ENCODE measurements at places on chromosomes 2 and 18. TPM values are rescaled to one million over a fixed set of nuclear protein-coding genes. Genes with fewer than 3 reads are reported as not detected.

KCNF1 gene
- 0.25 TPM for polyA plus RNA-seq

TEKT4 gene
- polyA plus RNA-seq: not detected

VIL1 gene
- polyA plus RNA-seq: 1.8 TPM

DNA sequence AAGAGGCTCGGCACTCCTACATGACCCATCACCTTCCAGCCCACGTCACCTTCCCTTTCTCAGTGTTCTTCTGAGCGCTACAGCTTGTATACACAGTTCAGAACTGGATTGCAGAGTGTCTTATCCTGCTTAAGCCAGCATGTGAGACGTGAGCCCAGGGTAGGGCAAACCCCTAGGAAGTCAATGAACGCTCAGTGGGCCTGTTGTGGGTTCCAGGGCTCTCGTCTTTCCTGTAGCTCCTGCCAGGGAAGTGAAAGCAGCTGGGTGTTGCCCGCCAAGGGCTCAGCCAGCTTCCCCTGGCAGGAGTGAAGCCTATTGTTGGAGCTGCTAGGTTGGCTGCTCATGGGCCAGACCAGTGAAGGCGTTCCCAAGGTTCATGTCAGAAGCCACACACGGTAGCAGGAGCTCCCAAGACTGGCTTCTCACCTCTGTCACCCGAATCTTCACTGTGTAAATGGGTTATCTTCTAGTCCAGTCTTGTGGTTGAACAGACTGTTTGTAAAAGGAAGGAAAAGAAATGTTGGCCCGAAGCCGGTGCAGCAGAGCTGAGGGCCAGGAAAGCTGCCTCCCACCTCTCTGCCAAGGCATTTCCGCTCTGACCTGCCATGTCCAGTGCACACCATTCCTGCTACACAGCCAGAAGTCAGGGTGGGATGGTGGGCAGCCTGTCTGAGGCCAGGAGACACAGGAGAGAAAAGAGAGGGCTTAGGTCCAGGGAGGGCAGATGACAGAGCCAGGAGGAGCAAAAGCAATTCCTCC, 69.6 kb upstream of the RMDN2 start:
- peak; percentile 56 for DNase-seq
